ENCODE measurements at places on chromosomes 4 and X.

- DNase-seq: no peak
These were observed 374.1 kb upstream of the MAD2L1 start for GRCh38 chr4:120440730-120441129.

DNA sequence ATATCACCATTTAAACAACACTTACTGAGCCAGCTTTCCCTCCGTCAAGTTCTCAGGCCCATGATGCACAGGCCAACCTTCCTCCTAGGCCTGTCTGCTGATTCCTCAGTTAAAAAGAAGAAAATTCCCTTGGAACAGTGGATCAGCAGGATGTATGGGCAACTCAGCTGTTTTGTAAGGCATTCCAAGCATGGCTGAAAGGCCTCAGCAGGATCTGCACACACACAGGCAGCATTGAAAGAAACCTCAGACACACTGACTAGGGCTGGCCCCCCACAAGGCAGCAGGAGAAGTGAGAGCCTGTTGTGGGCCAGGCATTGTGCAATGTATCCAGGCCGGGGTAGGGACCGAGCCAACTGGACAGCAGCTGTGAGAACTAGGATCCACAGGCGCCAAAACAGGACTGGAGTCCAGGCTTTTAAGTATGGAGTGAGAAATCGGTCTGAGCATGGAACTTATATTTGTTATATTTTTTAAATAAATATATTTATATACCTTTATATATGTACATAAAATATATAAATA lies 171.4 kb downstream of the NWD2 start:
- DNase-seq: no peak

GRCh38 chr4:1592709-1593417 lies 91.2 kb downstream of the FAM53A start:
- DNase-seq: no peak

DNA sequence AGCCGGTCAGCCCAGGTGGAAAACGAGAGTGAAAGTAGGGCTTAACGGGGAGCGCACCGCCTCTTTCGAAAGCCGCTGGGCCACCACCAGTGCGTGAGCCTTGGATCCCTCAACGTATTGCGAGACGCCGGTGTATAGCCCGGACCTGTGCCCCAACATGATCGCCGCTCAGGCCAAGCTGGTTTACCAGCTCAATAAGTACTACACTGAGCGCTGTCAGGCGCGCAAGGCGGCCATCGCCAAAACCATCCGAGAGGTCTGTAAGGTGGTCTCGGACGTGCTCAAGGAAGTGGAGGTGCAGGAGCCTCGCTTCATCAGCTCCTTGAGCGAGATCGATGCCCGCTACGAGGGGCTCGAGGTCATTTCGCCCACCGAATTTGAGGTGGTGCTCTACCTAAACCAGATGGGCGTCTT lies 929 bp downstream of the MAB21L2 start:
- peak; percentile 21 for DNase-seq

GRCh38 chr4:2714061-2714770 lies 41.9 kb downstream of the TNIP2 start:
- peak; percentile 86 for DNase-seq

- DNase-seq: peak; percentile 39
These were observed 584.2 kb upstream of the FTHL17 start for GRCh38 chrX:31656013-31656412.

- peak; percentile 61 for DNase-seq
These were observed 50.5 kb upstream of the CD99 start for GRCh38 chrX:2640436-2641150.

GRCh38 chrX:152897222-152898131 lies at the start of gene ZNF185:
Gene ZNF185, plus strand, starts transcription at chrX:152898067. Its CDS starts 16,423 bp downstream, at chrX:152914490.
- peak; percentile 38 for DNase-seq

DNA sequence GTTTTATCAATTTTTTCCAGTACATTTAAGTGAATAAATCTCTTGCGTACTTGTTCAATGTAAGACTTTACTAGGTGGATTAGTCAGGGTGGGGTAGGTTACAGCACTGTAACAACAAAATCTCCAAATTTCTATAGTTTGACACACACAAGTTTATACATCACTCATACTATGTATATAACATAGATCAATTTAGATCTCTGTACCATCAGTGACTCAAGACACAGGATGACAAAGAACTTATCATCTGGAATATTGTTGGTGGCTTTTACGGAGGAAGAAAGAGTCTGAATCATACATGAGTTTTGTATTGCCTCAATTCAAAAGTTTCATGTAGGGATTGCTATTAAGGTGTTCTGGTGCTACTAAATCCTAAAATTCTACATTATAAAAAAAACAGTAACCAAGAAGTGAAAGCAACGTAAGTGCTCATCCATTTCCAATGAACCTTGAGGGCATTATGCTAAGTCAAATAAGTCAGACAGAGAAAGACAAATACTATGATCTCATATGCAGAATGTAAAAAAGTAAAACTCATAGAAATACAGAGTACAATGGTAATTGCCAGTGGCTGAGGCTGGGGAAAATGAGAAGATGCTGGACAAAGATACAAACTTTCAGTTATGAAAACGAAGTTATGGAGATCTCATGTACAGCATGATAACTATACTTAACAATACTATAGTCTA lies 98.0 kb upstream of the DKK2 start:
- DNase-seq: no peak

DNA sequence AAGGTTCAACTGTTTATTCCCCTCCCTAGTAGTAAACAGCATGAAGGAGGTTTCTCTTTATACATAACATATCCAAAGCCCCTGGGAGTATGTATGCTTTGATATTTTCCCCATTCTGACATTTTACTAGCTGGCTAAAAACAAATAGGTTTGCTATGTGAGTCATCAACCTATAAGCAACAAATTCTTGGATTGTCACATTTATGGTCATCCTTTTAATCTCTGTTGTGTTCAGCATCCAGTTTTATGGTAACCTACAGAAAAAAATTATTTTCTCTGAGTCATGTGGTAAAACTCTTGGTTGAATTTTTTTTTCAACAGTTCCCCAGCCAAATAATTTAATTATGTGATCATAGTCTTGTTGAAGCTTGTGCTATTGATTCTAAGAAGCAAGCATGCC lies 734.1 kb downstream of the ADGRL3 start:
- no peak for DNase-seq

DNA sequence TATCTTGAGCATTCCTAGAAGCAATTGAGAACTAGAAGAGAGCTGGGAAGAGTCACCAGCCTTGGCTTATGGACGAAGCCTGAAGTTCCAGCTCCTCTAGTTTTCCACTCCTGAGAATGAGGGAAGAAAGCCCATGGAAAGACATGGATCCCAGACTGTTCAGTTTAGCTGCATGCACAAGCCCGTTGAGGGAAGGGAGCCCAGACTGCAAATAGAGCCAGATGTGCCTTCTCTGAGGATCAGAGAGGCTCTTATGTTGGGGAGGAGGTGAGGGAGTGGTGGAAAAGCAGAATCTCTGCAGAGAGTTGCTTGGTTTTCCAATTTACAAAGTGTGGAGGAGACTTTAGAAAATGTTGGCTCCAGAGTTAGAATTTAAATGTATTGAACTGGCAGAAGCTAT lies 69.0 kb downstream of the ASB9 start:
- no peak for DNase-seq

DNA sequence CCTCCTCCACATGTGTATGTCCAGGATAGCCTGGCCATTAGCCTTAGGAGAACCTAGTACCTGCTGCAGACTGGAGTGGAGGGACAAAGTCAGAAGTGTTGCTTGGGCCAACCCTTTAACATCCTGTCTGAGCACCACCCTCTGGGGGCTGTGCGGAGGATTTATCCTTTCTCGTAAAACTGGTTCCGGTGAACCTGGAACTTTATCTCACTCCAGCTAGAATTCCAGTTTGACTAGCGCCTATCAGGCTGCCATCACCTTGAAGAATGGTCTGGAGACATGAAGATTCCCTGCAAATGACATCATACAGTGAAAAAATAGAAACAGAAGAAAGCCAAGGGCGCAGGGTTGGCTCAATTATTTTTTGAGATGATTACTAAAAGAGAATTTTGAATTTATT lies 4.0 kb downstream of the TCEAL8 start:
- no peak for DNase-seq

DNA sequence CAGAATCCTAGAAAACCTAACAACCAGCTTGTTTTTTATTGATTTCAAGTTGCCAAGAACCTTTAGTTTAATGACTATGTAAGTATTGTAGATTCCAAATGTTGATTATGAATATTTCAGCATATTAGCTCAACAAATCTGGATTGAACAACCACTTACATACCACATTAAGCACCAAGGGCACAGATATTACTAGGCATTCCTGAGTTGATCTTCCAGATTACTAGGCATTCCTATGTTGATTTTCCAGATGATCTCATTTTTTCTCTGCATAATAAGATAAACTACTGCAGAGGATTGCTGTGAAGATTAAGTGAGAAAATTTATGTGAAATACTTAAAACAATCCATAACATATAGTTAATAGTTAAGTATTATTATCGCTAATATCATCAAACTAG lies 17.4 kb upstream of the DCAF8L1 start:
- no peak for DNase-seq

DNA sequence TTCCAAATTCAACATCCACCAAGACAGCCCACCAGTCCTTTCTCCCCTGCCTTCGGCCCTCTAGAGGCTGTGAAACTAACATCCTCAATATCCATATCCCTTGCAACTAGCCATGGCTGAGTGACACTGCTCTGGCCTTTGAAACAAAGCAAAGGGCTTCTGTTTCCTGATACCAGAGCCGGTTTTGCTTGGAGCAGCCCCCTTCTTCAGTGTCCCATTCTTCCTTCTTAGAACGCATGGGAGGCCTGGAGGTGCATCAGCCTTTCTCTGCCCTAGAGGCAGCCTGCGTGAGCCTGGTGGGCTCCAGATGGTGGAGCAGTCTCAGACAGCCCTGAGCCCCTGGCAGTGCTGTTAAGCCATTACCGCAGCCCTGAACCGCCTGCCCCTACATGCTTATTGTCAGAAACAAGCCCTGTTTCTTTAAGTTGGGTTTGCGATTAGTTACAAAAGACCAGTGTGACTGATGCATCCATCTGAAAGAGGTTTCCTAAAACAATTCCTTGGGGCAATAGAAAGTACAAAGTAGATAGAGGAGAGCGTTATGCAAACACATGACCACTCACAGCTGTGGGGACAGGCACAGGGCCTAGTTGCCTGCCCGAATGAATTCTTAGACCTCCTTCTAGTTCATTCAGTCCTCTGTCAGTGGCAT lies 74.1 kb downstream of the EVC start:
- peak; percentile 71 for DNase-seq

DNA sequence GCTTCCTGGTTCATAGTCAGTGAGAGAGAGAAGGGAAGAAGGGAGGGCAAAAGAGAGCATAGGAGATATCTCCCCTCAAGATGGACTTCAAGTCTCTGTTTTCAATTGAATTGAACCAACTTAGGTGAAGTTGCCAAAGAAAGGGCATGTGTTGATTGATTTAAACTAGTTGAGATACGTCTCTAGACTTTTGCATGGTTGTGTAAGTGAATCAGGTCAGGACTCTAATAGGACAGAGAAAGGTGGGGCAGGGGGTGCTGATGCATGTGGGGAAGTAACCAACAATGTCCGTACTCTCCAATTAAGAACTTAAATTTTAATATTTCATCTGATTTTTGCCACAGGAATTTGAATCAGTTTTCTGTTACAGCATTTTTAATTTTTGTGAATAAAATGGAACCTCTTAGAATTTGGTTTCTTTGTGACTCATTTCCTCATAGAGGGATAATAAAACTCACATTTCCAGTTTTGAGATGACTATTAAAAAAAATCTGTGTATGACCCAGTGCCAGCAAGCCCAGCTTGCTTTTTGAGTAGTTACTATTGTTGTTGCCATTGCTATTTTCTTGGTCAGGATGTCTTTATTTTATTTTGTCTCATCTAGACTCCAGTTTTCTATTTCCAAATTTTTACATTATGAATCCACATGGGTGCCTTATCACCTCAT lies 37.3 kb downstream of the SLIT2 start:
- DNase-seq: peak; percentile 62

DNA sequence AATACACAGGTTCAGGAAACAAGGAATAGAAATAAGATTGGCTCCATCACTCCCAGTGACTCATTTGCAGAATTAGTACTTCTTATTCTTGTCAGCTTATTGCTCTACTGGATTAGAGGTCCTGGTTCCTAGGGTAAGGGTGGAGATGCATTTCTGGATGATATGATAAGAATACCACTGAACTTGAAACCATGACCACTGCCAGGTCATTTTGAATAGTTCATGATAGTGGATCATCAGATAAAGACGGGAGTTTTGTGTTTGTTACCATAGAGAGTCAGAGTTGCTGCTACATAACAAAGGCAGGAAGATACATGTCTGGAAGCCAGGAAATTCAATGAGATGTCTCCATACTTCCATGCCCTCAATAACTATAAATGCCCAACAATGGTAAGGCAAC lies 109.2 kb upstream of the FAT1 start:
- peak; percentile 16 for DNase-seq

- DNase-seq: no peak
These were observed 126.0 kb downstream of the FNIP2 start for GRCh38 chr4:158894826-158895225.

GRCh38 chr4:180106122-180106521 lies 2137.1 kb upstream of the TENM3 start:
- no peak for DNase-seq

DNA sequence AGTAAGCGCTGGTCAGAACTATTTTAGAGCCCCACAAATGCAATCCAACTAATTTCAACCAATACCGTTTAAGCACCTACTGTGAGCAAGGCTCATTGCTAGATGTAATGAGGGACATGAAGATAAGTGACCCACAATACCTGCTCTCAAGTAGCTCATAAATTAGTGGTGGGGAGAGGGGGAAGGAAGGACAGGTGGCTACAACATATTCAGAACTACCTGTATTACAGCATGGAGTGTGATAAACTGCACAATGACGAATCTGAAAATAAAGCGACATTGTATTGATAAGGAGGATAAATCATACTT lies 311.6 kb upstream of the DIAPH2 start:
- no peak for DNase-seq

- no peak for DNase-seq
These were observed 253.7 kb downstream of the NAP1L3 start for GRCh38 chrX:93419642-93420041.

GRCh38 chr4:67910585-67910905 lies 26.7 kb upstream of the TMPRSS11D start:
- DNase-seq: no peak

DNA sequence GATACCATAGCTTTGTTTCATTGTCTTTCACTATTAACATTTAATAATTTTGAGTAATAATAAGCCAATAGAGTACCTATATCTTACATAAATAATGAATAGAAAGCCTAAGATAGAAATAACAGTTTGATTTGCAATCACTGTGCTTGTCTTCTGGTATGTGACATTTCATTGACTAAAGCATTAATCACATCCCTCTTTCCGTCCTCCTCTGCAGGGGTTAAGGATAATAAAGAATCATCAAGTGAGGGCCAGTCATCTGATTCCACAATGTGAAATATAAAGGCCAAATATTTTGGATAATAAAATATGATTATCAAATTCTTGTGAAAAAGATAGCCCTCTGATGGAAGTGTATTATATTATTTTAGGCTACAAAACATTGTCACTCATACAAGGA lies 2073.4 kb downstream of the ARAP2 start:
- no peak for DNase-seq

GRCh38 chr4:18593297-18594002 lies 571.9 kb upstream of the LCORL start:
- peak; percentile 83 for DNase-seq

GRCh38 chrX:133792198-133792953 lies 193.0 kb downstream of the GPC3 start:
- DNase-seq: peak; percentile 76

GRCh38 chr4:76199664-76200211 lies 13.9 kb downstream of the SCARB2 start:
- DNase-seq: peak; percentile 53

GRCh38 chr4:143713955-143714625 lies 13.6 kb upstream of the FREM3 start:
- no peak for DNase-seq
